ENCODE measurements at places on chromosomes 1 and 21.

DNA sequence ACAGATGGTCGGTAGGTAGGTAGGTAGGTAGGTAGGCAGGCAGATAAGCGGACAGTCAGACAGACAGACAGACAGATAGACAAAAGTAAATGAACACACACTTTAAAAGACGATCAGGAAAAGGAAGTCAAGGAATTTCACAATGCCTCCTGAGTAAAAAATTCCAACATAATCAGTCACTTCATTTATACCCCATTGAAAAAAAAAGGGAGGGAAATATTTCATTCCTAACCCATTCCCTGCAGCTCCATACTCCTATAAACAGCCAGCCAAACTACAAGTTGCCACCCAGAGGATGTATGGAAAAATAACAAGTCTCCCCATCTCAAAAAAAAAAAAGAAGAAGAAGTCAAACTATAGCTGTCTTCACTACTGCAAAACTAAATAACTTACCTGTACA, 43.4 kb downstream of the ZZZ3 start:
- DNase-seq: peak; percentile 42

GRCh38 chr1:94892604-94893254, 34.2 kb downstream of the CNN3 start:
- no peak for DNase-seq

DNA sequence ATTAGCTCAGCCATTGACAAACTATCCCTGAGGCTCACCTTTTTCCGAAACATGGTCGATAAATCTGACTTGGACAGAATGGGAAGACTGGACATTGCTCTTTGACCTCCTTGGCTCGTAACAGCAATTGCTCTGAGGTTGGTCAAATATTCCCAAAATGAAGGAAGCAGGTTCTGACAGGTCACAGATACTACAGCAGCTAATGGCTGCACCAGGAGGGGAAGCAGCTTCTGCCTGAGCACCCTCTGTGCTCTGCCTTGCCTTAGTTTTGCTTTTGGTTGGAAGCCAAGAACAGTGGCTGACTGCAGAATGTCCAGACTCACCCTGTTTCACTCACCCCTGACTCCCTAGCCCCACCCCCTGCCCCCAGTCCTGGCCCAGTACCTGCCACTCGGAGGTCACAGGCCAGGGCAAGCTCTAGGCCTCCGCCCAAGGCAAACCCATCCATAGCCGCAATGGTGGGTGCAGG, 15.4 kb downstream of the ECHDC2 start:
- no peak for DNase-seq

DNA sequence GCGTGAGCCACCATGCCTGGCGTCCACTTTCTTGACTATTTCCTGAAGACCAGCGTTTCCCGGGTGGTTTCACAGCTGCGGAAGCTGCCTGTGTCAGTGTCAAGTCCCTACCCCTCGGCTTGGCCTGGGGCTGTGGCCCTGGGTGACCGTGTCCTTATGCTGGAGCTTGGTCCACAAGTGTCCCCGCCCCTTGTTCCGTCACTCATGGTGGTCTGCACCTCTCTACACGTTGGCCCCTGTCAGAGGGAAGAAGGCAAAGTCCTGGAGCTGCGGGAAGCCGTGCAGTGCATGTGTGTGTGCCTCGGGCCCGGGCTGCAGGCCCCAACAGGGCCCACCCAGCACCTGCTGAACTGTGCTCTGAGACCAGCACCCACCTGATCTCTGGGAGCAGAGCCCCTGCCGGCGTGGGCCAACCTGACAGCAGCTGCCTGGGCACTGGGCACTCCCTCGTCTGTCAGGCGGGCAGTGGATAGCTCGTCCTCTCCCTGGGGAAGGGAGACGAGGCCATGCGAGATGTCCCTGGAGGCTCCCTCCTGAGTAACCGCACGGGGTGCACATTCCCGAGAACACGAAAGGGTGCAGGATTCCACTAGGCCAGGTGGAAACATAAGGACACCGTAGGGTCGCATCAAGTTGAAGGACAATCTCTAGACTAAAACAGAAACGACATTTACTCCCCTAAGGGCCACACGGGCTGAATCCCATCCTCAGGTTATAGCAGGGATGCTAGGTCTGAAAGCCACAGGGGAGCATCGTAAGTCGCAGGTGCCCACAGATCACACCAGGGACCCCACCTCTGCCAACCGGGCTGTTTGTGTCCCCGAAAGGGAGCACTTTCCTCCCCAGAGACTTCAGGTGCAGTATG, 2.4 kb upstream of the C1orf159 start:
- no peak for DNase-seq

- peak; percentile 7 for DNase-seq
Measured at GRCh38 chr1:58933599-58933926, 149.7 kb upstream of the JUN start.

DNA sequence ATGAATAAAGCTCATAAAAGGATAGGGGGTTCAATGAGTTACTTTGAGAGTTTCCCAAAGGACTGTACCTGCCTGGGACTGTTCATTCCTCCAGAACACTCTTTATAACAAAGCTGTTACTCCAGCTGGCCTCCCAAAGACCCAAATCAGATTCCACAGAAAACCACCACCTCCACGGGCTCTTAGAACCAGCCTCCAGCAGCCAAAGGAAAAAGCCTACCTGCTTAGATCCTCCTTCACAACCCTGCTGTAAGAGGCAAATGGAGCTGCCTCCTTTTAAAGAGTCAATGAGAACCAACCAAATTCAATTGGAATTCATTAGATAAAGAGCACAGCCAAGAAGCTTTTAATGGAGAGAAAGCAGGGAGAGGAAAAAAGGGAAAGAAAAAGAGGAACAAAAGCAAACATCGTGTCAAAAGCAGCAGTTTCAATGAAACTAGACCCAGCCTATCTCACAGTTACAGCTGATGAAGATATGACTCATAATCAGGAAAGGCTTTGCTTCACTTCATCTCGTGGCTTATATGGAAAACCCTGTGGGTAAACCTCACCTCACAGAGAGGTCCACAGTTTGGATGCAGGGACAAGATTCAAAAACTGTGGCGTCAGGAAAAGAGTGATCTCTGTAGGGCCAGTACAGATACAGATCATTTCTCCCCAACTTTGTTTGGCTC, 27.8 kb upstream of the FMO4 start:
- DNase-seq: peak; percentile 36

DNA sequence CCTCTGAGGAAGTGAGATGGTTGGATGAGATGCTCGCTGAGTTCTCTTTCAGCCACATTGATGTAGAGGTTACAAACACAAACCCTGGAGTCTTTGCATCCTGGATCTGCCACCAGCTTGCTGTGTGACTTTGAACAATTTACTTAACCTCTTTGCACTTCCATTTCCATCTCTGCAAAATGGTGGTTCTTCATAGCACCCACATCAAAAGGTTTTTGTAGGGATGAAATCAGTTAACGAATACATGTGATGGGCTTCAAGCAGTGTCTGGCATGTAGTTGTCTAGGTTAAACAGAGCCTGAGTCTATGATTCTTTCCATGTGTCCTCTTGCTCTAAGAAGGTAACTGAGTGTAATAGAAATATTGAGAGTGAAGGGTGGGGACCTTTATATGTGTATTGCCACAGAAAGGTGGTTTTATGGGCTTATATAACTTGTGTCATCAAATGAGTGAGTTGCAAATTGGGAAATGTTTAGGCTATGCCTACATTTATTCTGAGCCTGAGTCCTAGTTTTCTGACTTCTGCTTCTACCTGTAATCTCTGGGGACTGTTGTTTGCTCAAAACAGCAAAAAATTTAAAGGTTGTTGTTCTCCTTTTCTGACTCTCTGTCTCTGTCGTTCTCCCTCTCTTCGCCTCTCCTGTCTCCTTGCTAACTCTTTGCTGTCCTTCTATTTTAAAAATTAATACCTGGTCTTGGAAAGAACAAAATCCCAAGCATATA, 27.3 kb upstream of the LRRN2 start:
- DNase-seq: no peak

GRCh38 chr1:234730770-234731568, 121.0 kb upstream of the IRF2BP2 start:
- DNase-seq: peak; percentile 64

DNA sequence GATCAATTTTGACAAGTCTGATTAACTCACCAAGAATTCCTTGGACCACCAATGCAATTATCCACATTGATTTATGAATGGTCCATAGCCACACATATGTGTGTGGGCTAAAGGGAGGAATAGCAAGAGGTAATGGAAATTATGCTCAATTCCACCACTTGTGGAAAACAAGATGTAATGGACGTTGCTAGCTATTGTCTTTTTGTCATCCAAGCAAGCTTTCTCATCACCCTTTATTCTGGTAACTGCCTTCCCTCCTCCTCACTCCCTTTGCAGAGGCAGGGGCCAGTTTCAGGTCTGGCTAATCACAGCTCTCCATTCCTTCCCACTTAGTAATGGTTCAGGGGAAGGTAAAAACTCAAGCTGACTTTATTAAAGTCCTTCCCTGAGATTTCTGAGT, 24.7 kb upstream of the RAB3GAP2 start:
- no peak for DNase-seq

DNA sequence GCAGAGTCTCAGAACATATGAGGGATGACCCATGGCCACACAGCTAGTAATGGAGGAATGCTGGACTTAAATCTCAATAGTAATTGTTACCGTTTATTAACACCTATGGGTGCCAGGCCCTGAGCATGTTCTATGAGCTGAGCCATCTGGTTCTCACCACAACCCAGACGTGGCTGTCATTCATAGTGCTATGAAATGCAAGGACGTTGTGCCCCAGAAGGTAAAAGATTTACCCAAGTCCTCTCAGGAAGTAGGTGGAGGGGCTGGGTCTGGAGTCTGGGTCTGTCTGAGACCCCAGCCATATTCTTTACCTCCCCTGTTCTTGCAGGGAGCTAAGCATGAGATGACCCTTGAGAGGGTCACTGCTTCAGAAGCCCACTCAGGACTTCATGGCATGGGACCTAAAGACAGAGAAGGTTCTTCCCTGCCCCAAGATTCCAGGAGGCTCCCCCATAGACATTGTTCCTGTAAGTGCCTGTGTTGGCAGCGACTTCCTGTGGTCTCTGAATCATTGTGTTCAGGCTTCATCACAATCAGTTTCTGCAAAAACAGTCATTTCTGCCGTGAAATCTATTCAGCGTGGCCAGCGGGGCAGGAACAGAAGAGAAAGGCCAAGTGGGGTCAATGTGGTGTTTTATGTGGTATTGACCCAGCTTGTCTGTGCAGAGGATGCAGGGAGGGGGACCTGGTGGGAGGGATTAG, 475.4 kb downstream of the PTPRU start:
- DNase-seq: peak; percentile 61

DNA sequence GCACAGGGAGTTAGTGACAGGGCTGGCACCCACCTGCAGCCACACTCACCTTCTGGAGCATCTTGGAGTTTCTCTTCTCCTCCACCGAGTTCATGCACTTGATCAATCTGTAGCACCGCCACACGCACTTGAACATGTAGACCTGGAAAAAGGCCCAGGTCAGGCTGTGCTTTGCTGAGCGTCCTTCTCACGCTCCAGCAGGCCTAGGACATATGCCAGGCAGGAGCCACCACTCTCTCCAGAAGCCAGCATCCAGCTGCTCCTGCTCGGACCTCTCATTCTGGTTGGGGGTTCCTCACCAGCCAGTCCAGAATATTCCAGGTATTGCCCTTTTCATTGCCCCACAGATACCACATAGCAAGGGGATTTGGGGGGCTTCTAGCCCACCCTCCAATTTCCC, 11.7 kb upstream of the MATN1 start:
- no peak for DNase-seq

- peak; percentile 46 for DNase-seq
Measured at GRCh38 chr1:55828044-55828443, 612.9 kb upstream of the USP24 start.

DNA sequence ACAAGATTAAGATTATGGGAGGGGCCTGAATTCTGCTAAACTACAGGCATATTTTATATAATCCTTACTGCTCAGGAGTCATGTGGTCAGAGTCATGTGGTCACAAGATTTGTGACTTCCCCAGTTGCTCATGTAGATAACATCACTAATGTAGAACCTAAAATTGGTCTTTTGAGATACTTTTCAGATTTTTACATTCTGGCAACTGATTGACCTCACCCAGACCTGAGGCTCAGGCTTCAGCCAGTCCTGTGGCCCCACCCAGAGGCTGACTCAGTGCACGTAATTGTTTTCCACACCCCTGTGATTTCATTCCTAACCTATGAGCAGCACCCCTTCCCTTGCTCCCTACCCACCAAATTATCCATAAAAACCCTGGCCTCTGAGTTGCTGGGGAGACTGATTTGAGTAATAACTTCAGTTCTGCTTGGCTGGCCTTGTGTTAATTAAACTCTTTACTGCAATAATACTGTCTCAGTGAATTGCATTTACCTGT, 41.7 kb upstream of the ZNF326 start:
- DNase-seq: peak; percentile 75

DNA sequence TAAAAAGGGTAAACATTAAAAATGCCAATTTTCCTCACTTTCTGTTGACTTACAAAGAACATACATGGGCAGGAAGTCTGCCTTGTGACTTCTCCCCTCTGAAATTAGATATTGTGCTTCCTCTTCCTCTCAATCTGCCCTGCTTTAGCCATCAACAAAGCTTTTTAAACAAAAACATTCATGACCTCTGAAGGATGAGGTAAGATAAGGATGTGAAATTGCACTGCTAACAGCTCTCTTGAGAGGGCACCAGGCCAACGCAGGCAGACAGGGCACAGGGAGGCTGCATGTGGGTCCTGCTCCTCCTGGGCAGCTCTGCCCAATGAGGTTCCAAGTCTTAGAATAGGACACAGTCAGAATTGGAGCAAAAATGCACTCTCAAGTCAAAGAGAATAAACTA, 62.1 kb downstream of the DEGS1 start:
- peak; percentile 34 for DNase-seq

- no peak for DNase-seq
Measured at GRCh38 chr1:48051466-48052126, 54.4 kb upstream of the TRABD2B start.

DNA sequence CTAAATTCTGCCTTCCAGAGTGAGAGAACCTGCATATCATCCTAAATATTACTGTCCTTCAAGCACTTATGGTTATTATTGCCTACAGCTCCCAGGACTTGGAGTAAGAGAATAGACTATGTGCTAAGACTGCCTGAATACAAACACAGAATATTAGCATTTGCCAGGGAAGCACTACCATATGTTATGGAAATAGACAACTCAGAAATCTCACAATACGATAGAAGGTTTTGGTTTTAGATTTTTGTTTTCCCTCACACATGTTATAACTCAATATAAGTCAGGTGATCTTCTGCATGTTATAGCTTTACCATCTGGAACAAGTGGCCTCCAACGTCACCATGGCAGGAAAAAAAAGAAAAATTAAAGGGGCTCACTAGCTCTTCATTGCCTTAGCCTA, 413.9 kb downstream of the LRRIQ3 start:
- DNase-seq: no peak

- peak; percentile 39 for DNase-seq
Measured at GRCh38 chr1:100631015-100631551, 88.5 kb upstream of the VCAM1 start.

DNA sequence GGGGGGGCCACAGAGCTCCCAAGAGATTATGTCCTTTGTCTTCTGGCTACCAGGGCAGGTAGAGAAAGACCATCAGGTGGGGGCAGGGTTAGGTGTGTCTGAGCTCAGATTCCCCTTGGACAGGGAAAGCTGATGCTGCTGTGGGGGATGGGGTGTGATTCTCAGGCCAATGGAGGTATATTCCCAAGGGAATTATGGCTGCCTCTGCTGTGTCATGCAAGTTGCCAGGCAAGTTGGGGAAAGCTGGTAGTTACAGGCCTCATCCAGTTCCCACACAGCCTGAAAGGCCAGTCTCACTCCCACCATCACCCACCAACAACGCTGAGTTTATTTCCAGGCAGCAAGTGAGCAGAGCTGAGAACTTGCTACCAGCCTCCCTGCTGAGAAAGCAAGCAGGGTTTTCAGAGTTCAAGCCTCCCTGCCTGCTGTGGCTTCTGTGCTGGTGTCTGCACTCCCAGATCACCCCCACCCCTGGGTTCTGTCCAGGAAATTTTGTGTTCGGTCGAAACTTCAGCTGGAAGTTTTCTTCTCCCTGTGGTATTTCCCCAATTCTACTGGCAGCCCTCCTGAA, 21.3 kb downstream of the IFI16 start:
- no peak for DNase-seq

Measured in adipocyte (in vitro differentiated cells).